Trophoblast cell (in vitro differentiated cells and primary cell): ENCODE measurements at places on chromosomes 1 and 21.

- DNase-seq = no peak
These were observed 5.0 kb upstream of the HTR1D start for GRCh38 chr1:23222331-23222730.

DNA sequence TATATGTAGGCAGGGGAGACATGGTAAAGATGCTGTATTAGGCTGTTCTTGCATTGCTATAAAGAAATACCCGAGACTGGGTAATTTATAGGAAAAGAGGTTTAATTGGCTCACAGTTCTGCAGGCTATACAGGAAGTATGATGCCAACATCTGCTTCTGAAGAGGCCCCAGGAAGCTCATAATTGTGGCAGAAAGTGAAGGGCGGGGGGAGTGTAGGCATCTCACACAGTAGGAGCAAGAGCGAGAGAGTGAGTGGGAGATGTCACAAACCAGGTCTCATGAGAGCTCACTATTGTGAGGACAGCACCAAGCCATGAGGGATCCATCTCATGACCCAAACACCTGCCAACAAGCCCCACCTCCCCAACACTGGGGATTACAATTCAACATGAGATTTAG, 21.1 kb downstream of the MAN1A2 start:
- DNase-seq = no peak

DNA sequence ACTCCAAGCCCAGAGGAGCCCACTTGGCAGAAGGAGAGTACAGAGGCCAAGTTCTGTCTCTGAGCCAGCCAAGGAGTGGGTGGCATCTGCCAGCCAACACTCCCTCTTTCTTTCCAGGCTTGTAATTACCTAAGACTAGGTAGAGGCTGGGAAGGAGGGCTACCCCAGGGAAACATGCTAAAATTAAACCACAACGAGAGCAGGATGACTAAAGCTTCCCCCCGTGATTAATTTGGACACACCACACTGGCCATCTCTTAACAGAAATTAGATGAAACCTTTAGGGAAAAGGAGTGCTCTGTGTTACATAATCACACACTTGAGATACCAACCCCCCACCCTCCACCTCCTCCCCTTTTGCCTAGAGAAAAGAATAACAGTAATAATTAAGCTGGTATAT, 102.1 kb upstream of the ZC3H12A start:
- DNase-seq = no peak

GRCh38 chr1:206114692-206115640, 2.2 kb downstream of the AVPR1B start:
- no peak for DNase-seq

DNA sequence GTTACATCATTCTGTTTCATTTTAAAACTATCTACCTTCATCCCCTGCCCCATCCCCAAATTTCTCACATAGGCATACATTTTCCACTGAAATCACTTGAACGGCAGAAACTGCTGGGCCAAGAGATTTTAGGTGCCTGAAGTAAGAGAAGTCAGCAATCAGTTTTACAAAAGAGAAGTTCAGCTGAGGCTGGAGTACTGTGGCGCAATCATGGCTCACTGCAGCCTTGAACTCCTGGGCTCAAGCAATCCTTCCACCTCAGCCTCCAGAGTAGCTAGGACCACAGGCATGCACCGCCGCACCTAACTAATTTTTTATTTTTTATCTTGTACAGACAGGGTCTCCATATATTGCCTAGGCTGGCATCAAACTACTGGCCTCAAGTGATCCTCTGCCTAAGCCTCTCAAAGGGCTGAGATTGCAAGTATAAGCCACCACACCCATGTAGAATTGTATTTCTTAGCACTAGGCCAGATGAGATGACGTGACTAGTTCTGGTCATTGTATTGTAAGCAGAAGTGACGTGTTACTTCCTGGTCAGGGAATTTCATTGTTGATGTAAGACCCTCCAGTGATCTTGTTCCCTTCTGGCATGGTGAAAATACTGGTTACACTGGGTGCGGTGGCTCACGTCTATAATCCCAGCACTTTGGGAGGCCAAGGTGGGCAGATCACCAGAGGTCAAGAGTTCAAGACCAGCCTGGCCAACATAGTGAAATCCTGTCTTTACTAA, 7.1 kb downstream of the BECN2 start:
- peak; percentile 11 for DNase-seq

- DNase-seq = no peak
These were observed 502.0 kb downstream of the SMYD3 start for GRCh38 chr1:246005067-246005466.

DNA sequence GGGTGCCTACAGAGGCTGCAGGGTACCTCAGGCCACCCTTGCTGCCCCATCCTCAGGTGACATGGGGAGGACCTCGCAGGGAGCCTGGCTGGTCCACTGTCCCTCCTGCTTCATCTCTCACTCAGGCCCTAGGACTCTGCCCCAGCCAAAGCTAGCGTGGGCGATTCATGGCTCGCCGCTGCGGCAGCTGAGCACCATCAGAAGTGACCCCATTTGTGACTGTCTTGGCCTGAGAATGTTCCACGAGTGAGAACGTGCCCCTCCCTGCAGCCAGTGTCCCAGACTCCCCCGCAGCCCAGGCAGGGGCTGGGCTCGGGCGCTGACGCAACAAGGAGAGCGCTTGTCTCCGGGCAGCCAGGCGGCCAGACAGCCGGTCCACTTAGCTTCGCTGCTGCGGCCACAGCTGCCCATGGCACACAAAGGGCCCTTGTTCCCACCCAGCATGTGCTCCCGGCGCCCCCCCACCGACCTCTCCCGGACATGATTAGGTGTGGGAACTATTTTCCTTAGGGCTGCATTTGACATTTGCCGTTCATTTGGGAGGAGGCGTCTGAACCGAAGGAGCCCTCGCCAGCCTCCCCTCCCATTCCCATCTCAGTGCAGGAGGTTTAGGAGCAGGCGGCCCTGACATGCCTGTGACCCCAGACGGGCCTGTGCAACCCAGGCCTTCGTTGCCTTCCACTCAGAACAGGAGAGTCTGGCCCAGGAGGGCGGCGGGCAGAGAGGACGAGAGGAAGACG, 19.3 kb upstream of the POFUT2 start:
- DNase-seq = no peak

DNA sequence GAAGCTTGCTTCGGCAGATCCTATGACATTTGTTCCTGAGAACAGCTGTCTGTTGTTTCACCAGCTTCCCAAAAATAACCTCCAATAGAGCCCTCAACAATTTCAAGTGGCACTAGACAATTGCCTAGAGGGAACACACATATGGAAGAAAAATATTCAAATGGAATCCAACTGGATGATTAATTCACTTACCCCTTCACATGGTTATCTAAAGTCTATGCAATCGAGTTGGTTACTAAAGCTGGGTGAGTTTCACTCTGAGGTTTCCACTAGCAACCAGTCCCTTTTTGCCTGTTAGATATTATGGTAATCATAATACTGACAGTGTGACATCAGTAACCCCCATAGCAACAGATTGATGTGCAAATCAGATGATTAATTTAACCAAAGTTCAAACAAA, at the start of gene LEMD1:
LEMD1 (minus strand) TSS at position 259 of the 400 bp plus-strand sequence. CDS start 1,520 bp downstream, outside the sequence.
- no peak for DNase-seq

DNA sequence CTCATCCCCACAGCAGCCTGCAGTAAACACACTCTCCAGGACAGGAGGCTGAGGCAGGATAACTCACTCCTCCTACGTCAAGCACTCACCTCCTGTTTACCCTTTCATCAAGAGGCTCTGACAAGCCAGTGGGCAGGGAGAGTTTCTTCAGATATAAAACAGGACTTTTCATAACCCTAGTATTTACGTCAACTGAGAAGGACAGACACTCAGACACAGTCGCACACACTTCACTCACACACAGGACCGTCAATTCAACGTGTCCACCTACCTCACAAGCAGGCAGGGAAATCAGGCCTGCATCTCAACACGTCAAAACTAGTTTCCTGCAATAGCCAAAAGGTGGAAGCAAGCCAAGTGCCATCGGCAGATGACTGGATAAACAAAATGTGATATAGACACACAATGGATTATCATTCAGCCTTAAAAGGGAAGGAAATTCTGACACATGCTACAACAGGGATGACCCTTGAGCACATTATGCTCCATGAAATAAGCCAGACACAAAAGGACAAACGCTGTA, 48.6 kb downstream of the ITPKB start:
- DNase-seq = no peak

DNA sequence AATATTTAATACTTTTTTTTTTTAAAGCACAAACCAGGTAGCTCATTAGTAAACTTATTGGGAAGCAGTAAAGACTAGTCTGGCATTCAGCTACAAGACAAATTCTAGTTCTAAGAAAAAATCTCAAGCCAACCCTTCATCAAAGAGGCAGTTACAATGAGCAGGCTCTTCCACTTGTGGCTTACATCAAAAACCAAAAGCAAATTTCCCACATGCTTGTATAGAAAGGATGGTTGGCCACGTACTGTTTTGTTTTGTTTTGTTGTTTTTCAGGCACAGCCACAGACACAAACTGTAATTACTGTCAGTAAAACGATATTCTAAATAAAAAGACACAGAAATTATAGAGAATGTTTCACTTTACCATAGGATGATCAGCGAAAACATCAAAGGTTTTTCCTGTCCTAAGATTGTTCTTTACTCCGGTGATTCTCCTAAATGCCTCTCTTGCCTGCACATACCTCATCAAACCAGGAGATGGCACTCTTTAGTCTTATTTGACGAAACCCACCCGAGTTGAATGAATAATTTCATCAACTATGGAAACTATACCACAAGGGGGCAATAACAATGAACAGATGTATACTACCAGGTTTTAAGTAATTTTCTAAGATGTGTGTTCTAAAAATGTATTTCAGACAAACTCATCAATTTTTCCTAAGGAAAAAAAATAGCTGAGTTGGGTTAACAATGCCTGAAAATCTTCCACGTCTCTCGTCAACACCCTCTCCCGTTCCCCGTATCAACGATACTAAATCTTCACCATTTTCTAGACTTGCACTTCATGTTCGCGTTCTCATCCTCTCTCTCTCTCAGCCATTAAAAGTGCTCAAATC, 26.9 kb downstream of the RPL5 start:
- peak; percentile 95 for DNase-seq

DNA sequence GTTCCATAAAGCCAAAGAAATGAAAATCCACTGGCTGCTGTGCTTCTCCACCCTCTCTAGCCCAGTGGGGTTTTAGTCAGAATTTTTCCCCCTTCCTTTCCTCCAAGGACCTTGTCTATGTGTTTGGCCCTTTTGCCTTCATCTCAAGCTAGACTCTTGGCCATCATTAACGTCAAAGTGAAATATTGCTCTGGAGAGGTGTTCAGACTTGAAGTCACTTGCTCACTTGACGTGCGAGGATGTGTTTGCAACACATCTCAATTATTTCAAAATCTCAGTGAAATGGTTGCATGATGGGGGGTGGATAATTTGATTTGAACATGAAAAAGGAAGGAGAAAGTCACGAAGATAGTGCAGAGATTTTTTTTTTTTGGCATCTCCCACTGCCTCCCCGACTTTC, 13.6 kb downstream of the EVA1C start:
- DNase-seq = no peak

GRCh38 chr1:117014209-117014608, 12.6 kb downstream of the CD101 start:
- DNase-seq = peak; percentile 32

DNA sequence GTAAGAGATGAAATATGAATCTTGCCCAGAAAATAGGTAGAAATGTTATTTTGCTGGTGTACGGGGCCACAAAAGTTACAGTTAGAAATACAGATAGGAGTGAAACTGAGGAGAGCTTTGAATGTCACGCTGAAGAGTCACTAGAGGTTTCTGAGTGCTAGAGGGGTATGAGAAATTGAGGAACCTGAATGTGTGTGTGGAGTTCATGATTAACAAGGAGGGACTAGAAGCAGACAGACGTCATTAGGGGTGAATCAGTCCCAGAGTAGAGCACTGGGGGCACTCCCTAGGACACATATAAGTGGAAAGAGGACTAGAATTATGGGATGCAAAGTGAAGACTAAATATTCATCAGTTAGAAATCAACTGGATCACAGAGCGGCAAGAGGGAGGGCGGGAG, 188.9 kb upstream of the MAP1LC3C start:
- no peak for DNase-seq

GRCh38 chr1:186678155-186678554, 2.1 kb downstream of the PTGS2 start:
- no peak for DNase-seq

GRCh38 chr1:208923946-208924720, 659.4 kb upstream of the CAMK1G start:
- no peak for DNase-seq

DNA sequence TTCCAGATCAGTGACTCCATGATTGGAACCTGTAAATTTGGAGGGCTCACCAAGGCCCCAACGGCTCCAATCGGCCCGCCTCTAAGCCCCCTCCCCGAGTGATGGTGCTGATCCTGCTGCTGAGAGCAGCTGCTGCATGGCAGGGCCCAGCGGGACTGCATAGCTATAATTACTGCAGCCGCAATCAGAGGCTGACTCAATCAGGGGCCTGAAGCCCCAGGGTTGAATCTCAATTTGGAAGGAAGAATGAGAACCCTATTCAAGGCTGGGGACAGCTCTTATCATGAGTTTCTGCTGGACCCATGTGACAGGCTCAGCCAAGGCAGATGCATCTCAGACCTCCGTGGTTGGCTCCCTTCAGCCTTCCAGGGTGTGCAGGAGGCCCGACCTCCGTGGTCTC, 42.8 kb upstream of the MAGOH start:
- DNase-seq = no peak

- DNase-seq = no peak
These were observed 524.4 kb downstream of the DPYD start for GRCh38 chr1:97396463-97396862.

DNA sequence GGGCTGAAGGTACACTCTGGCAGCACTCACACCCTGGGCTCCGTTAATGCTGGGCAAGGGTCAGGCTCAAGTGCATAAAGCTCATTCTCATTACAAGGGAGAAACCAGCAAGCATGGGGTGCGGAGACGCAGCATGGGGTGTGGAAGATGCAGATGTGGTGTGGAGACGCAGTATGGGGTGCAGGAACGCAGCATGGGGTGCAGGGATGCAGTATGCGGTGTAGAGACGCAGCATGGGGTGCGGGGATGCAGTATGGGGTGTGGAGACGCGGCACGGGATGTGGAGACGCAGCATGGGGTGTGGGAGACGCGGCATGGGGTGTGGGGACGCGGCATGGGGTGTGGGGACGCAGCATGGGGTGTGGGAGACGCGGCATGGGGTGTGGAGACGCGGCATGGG, 390.7 kb downstream of the NPHP4 start:
- DNase-seq = no peak

DNA sequence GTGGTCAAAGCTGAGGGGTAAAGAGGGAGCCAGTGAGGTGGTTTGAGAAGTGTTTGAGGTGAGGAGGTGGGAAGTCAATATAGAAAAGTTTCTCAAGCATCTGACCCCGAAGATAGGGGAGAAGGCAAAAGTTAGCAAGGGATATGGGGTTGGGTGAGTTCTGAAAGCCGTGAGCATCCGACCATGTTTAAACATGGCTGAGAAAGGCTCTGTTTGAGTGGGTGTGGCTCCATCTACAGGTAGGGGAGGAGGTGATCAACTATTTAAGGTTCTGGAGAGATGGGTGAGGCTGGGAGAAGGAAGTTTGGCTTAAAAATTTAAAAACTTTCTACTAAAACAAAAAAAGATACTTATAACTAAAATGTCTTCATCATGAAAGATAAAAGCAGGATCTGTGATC, 273.8 kb downstream of the KCNJ6 start:
- peak; percentile 54 for DNase-seq

GRCh38 chr1:233614173-233614742, 352 bp downstream of the KCNK1 start:
- peak; percentile 78 for DNase-seq

GRCh38 chr1:88973520-88974137, 18.8 kb downstream of the KYAT3 start:
- no peak for DNase-seq

GRCh38 chr1:12383786-12384185, 154.0 kb downstream of the VPS13D start:
- no peak for DNase-seq

GRCh38 chr1:185338719-185339622, 21.9 kb upstream of the IVNS1ABP start:
- DNase-seq = peak; percentile 24
